ENCODE measurements at places on chromosomes 1 and 21. TPM values are rescaled to one million over a fixed set of nuclear protein-coding genes. Genes with fewer than 3 reads are reported as not detected.

Gene TOMM40L
- 8.5 TPM for total RNA-seq

Gene MROH9
- not detected for total RNA-seq

Gene CYP4X1
- total RNA-seq = 0.17 TPM

Gene FASLG
- total RNA-seq = not detected

Gene TRABD2B
- total RNA-seq = 0.06 TPM

Gene KCNH1
- total RNA-seq = 0.97 TPM

Gene KCNT2
- total RNA-seq = 0.18 TPM

- no peak for DNase-seq
Observed at GRCh38 chr1:245656189-245656717, 501.5 kb downstream of the KIF26B start.

- DNase-seq = no peak
Observed at GRCh38 chr1:33443705-33444180, 12.8 kb upstream of the PHC2 start.

DNA sequence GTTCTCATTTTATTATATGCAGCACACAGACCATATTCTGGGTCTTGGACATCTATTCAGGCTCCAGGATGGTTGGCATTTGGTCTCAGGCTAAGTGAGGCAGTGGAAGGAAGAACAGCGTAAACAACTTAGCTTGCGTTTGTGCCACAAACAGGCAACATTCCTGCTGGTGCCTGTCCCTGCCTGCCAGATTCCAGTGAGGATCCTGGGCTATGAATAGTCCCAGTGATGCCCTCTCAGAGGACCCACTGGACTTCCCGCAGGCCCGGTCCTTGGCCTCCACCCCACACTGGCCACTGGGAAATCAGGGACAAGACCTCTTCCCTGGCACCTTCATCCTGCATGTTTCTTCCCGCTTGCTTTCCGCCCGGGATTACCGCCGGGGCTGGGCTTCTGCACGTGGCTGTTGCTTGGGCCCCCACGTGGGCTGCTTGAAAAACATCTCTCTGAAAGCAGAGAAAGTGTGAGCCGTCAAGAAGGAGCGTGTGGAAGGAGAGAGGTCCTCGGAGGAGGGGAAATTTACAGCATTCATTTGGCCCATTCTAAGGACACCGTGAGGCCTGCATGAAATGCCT is 145.1 kb upstream of the WNT4 start:
- DNase-seq = no peak

DNA sequence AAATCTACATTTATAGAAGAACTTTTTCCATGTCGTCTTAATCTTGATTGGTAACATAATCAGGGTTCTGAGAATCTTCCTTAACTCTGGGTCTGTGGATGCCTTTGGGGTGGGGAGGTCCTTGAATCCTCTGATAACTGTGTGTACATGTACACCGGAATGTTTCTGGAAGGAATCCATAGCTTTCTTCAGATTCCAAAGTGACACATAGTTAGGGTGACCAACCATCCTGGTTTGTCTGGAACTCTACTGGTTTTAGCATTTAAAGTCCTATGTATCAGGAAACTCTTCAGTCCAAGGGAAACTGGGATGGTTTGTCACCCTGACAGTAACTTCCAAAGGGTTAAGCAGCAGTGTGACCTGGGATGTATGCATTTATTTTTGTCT is 16.8 kb downstream of the STRIP1 start:
- DNase-seq = no peak

GRCh38 chr1:208748387-208749165 is 504.4 kb upstream of the PLXNA2 start:
- DNase-seq = no peak

- no peak for DNase-seq
Observed at GRCh38 chr1:203099805-203100515, 14.1 kb upstream of the MYOG start.

DNA sequence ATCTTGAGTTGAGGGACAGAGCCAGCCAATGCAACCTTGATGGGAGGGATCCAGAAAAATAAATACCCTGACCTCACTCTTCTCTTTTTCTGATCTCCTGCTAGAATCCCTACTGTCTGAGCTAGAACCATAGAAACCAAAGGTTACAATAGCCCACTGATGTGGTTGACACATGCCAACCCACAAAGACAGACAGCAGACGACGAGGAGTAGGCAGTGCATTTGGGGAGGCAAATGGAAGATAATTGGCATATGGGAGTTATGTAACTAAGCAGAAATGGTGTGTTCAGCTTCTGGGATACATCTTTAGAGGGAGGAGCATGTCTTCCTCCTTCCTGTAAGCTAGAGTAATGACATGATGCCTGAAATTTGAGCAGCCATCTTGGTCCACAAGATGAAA is 171.7 kb upstream of the FGGY start:
- no peak for DNase-seq

DNA sequence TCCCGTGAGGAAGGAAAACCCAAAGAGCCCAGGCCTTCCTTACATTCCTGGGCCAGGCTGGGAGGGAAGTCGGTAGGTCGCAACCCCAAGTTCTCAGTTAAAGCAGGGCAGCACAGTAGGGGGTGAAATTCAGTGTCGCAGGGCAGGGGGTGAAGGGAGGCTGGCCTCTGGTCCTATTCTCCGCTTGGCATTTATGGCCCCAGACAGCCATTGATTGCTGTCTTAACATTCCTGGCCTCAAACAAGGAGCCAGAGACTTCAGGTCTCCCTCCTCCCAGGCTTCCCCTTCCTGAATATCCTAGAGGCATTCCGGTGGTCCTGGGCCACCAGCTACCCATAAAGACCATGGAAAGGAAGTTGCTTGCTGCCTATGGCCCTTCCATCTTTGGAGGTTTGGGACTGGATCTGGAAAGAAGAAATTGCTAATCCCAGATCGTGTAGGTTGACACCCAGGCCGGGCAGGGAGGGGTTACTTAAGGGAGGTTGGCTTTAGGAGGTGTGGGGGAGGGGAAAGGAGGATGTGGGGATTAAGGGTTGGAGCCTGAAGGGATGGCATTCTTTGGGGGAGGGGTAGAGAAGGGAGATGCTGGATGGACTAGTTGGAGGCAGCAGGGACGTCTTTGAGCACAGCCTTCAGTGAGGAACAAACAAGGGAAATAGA is 1.7 kb downstream of the LIN28A start:
- DNase-seq = no peak

DNA sequence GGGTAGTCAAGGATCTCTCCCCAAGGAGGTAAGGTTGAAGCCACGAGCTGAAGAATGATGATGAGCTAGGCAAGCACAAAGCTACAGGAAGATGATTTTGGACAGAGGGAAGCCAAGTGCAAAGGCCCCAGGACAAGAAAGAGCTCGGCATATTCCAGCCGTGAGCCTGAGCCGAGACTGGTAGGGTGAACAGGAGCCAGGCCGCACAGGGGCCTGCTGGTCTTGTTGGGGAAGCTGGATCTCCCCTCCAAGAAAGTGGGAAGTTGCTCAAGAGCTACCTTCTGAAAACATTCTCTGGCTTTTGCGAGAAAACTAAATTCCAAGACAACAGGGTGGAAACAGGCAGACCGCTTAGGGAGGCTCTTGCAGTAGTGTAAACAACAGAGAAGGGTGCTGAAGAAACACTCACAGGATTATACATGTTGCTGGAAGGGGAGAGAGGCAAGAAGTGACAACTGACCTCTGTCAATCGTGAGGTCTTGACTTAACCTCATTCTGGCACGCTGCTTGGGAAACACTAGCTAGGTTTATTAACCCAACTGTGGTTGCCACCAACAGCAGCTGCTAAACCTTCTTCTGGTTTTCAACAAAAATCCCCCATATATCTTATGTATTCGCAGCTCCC is 625.2 kb downstream of the SMYD3 start:
- no peak for DNase-seq

DNA sequence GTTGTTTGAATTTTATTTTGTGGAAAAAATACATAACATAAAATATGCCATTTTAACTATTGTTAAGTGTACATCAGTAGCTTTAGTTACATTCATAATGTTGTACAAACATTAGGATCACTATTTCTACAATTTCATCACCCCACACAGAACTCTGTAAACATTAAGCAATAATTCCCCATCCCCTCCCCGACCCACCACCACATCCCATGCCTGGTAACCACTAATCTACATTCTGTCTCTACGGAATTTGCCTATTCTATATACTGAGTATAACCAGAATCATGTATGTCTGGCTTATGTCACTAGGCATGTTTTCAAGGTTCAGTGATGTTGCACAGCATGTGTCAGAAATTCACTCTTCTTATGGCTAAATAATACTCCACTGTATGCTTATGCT is 47.7 kb downstream of the CDC42BPA start:
- no peak for DNase-seq

DNA sequence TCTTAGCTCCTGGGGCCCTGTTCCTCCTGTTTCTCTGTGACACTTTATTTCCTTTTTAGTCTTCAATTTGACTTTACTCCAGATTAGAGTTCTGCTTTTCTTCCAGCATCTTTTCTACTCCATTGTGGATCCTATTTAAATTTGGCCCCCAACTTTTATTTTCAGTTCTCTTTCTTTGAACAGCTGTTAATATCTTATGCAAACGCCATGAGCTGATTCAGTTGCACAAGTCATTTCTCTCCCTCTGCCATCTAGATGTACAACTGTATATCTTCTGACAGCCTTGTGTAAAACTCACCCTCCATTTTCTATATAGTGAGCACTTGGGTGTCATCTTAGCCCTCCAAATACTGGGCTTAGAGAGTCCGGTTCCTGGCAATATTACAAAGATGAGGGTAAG is 42.2 kb downstream of the SPATA17 start:
- no peak for DNase-seq

DNA sequence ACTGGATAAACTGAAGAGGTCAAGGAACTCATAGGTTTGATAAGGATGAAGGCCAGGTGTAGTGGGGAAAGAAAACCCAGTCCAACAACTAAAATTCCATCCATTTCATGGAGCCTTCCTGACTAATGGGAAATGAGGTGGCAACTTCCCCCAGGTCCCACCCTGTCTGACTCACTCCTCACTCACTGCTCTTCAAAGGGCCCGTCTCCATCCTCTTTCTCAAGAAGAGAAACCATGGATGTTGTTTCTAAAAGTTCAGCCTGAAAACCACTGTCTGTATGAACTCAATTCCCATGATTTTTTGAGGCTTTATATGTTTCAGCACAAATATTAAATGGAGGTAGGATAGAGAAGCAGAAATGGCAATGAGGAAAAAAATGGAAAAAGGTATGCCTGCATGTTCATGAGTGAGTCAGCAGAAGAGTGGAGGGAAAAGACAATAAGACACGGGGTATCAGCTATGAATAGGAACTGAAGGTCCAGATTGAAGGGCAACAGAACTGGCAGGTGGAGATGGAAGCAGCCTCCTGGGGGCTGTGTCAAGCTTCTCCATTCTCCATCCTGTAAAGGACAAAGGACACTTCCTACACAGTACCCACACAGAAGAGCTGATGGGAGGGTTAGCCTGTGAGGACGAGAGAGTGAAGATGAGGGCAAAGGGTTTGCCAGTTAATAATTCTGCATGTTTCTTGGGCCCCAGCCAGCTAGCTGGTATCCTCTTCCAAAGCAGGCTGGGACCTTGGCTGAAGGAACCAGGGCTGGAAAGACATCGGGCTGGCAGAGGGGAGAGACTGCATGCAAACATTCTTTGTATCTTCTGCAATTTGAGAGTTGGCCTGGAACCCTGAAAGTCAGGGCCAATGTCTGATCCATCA is 5.5 kb upstream of the ELOVL1 start:
- peak; percentile 58 for DNase-seq

DNA sequence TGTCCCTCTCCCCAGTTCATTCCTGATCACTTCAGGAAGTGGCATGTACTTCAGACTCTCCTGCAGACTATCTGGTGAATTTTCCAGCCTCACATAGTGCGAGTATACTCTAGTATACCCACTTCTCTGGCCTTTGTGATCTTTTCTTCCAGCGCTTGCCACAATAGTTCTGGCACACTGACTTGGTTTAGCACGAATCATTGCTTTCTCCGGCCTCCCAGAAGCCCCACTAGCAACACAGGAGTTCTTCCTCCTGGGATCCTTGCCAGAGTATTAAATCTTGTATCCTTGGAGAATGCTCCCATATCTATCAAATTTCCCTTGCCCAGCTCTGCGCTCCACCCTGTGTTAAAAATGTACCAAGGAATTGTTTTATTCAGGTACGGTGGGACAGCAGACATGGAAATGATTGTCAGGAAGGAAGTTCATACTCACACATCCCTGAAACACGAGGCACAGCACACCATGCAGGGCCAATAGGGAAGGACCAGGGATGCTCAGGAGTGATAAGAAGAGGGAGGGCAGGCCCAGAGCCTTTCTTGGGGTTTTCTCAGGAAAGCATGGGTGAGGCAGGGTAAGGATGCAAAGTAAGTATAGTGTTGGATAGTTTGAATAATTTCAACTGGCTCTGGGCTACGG is 136.7 kb downstream of the ADSS2 start:
- DNase-seq = no peak

- no peak for DNase-seq
Observed at GRCh38 chr1:40309374-40310128, 7.5 kb downstream of the COL9A2 start.

GRCh38 chr21:34960687-34961086 is 88.4 kb downstream of the RUNX1 start:
- DNase-seq = no peak

DNA sequence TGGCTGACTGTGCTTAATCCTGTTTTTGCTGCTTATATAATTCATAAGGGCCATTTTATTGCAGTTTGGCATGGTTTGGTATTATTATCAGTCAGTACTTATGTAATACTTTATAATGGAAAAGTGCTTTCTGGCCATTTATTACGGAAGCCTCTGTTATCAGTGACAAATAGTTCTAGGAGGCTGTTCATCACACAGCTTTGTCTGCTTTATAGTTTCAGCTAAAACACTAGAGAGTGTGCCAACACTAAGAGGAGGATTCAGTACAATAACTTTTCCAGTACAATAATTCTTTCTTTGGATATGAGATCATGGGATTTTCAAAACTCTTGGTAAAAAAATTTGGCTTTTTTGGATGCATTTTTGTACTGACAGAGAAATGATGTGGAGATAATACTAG is 102.9 kb upstream of the PTGFR start:
- no peak for DNase-seq

GRCh38 chr1:53899206-53899628 is 5.2 kb downstream of the DIO1 start:
- DNase-seq = peak; percentile 70

DNA sequence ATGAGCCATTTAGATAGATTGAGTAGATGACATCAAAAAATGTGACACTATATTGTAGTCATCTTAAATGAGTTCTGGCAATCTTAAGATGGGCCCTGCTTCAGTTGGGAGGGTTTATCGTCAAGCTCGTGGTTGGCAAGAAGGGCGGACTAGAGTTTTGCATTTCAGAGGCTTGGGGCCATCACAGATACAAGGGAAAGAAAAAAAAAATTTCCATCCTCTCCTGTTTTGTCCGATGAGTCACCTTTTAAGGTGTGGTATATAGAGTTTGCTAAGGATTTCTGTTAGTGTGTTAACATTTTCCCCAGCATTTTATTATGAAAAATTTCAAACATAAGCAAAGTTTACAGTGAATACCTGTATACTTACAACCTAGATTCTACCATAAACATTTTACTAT is 31.8 kb upstream of the KCNQ4 start:
- no peak for DNase-seq

Measured in H4 (cell line).